ENCODE measurements at places on chromosomes 5 and 9.

- DNase-seq: no peak
Measured at GRCh38 chr9:85522459-85523092, 219.2 kb downstream of the AGTPBP1 start.

GRCh38 chr5:158929552-158930218 lies 170.0 kb downstream of the EBF1 start:
- no peak for DNase-seq

DNA sequence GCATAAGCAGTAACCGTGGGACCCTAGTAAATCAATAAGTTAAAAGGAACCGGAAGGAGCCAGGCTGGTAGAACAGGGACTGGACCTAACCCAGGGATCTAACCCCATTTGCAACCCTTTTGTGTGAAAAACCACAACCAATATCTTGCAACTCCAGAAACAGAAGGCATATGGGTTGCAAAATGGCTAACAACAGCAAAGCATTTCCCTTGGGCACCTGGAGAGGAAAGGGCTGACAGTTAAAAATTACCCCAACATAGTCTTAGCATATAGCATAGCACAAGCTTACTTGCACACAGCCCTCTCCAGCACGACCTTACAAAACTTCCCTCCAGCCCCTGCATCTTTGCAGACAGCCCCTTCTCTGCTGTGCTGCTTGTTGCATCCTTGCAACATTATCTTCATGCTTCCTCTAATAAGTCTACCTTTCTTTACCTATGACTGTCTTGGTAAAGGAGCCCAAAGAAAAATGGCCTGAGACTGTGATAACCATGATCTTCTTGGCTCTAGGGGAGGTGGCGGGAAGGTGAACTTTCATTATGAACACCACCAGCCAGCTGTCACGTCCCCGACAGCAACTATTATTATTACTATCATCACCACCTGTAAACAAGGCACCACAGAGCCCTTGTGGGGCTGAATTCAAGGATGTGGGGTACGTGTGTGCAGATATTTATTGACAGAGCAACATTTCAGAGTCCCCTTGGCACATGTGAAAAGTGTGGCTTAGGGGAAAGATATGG lies 49.8 kb downstream of the PRRC1 start:
- DNase-seq: no peak

GRCh38 chr5:33309068-33309467 lies 131.7 kb upstream of the TARS1 start:
- no peak for DNase-seq

- no peak for DNase-seq
Measured at GRCh38 chr9:34589636-34590380, at the start of gene CNTFR. Gene CNTFR, minus strand, starts transcription at chr9:34589724. Its CDS starts 20,743 bp downstream, at chr9:34568981.

DNA sequence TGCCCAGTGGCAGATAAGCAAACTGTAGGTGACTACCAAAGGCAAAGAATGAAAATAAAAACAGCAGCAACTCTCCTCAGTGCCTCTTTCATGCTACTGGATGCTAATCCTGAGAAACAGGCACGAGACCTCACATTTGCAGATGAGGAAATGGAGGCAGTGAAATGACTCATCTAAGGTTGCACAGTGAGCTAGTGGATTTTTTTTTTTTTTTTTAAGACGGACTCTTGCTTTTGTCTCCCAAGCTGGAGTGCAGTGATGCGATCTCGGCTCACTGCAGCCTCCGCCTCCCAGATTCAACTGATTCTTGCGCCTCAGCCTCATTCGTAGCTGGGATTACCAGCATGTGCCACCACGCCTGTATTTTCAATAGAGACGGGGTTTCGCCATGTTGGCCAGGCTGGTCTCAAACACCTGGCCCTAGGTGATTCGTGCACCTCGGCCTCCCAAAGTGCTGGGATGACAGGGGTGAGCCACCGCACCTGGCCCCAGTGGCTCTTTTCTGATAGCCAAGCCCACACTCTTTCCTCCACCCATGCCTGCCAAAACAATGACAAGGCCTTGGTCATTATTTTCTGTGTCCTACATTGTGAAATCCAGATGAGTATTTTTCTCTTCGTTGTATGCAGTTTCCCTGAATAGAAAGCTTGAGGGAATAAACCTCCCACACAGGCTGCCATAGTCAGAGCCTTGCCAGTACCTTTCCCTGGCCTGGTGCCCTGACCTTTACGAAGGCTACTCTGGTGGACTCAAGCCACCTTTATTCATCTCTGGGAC lies 19.2 kb downstream of the DOCK2 start:
- DNase-seq: no peak

DNA sequence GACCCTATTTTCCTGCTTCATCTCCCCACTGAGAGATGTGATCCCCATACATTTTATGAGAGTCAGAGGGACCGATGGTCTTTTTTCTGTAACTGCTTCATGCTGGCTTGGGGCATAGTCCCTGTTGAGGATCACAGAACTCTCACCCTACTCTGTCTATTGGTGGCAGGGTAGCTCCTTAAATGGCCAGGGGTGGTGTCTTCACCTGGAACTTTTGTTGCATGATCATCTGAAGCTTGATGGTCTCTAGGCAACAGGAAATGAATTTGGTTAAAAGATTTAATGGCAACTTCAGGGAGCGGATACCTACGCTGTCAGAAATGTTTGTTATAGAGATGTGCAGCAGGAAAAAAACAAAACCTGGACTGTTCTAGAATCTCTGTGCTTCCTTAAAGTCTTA lies 87.0 kb upstream of the GLIS3 start:
- no peak for DNase-seq
